ENCODE measurements at places on chromosomes 6 and 20.

- DNase-seq, result peak; percentile 40
Measured at GRCh38 chr20:15930311-15931305, 642.6 kb downstream of the KIF16B start.

- no peak for DNase-seq
Measured at GRCh38 chr20:53853111-53853713, 217.2 kb downstream of the BCAS1 start.

- DNase-seq, result no peak
Measured at GRCh38 chr6:84897011-84897410, 132.6 kb upstream of the TBX18 start.

GRCh38 chr20:10644458-10645204 lies 29.2 kb downstream of the JAG1 start:
- no peak for DNase-seq

GRCh38 chr20:58682656-58683531 lies 9.7 kb upstream of the NPEPL1 start:
- DNase-seq, result no peak

GRCh38 chr6:52251113-52251512 lies 6.8 kb upstream of the IL17F start:
- no peak for DNase-seq

GRCh38 chr6:135043846-135044245 lies 10.8 kb downstream of the HBS1L start:
- DNase-seq, result no peak

GRCh38 chr6:116365743-116366142 lies 5.0 kb upstream of the DSE start:
- DNase-seq, result no peak

DNA sequence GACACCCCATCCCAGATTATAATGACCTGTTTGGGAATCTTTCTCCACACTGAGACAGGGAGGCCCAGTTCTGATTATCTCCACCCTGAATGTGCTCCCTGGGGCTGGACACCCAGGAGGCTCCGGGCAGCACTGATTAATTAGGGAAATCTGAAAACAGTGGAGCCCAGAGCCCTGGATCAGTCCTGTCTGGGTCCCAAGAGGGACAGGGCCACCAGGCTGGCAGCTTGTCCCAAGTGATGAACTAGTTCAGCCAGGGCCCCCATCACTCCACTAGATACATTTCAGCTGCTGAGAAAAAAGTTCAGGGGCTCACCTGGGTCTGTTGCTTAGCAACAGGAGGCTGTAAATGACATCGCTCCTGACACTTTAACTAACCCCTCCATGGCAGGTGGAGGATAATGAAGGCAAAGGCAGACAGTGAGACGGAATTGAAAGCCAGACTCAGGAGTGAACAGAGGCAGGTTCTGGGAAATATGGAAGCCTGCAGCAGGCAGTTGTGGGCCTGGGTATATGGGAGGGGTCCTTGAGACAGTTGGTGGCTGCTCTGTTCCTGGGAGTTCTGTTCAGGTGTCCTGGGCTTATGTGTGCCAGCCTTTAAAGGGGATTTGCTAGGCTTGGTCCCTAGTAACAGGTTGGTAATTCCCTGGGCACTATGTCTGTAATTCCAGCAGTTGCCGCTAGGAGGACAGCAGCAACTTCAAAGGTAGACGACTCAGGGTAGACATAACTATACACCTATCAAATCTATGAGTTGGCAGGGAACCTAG lies 78.3 kb upstream of the CTNNBL1 start:
- DNase-seq, result peak; percentile 80

GRCh38 chr20:1489764-1490436 lies 1.3 kb downstream of the SIRPB2 start:
- no peak for DNase-seq

DNA sequence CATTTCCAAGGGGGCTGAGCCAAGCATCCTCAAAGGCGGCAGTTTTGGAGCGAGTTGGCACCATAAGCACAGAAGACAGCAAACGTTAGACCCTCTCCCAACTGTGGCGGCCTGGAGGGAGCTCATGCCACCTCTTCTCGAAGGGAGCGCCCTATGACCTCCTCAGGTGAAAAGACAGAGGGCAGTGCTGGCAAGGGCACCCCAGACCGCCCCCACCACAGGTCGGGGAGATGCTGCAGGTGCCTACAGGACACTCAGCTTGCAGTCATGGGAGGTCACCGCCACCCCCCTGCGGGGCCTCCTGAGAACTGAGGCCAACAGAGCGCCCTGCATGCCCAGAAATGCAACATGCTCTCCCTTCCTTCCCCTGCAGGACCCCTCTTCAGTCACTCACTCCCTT lies 45.1 kb upstream of the BHLHE23 start:
- DNase-seq, result no peak

GRCh38 chr6:149484733-149485700 lies at the start of gene ZC3H12D:
ZC3H12D (minus strand) TSS chr6:149485014; CDS start chr6:149474543, 10,471 bp downstream.
- DNase-seq, result no peak

DNA sequence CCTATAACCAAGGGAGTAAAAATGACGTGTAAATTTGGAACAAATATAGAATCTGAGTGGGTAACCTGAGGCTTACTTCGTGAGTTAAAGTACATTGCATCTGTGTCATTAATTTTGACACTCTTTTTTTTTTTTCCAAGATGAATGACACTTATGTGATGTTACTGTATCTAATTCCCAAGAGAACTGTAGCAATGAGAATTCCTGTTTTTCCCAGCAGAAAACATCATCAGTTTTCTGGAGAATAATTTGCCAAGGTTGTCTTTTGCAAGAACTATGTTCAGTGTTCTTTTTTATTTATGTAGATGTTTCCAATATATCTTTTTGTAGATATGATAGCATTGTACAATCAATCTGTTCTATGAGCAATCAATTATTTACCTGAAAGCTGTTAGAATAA lies 283.6 kb downstream of the ARHGAP18 start:
- DNase-seq, result no peak

- no peak for DNase-seq
Measured at GRCh38 chr6:45702849-45703739, 312.6 kb downstream of the CLIC5 start.

DNA sequence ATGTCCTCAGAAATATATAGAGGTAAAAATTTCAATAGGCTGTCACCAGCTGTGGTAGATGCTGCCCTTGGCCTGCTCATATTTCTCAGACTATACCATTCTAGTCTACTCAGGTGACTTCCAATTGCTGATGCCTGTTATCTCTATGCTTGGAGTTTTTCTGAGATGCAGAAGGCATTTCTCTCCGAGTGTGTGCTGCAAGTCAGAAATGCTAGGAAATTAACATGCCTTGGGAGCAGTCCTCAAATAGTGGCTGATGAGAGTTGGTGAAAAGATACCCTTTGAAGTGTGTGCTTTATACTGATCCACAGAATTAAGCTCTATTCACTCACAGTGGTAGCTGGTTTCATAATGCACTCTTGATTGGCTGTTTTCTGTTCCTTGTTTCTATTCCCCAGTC lies 43.2 kb upstream of the PKIB start:
- no peak for DNase-seq
